ENCODE measurements at places on chromosomes 16 and 17. TPM values are rescaled to one million over a fixed set of nuclear protein-coding genes. Genes with fewer than 3 reads are reported as not detected.

DNA sequence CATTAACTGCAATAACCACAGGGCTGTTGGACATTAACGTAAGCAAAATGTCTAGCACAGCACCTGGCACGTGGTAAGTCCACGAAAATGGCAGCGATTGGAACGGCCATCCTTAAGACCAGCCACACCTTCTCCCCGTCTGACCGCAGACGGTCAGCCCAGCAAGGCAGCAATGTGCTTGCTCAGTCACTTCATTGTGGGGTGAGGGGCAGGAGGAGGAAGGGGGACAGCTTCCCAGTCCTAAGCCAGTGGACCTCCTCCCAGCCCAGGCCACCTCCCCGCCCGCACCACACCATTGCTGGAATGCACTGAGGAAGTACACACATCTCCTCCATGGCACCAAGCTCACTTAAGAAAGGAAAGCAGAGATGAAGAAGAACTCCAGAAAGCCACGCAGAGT is 8.6 kb upstream of the MYLK3 start:
- H3K27ac ChIP-seq: no peak overlapping the region
- H3K4me1 ChIP-seq: peaks cover 9% of the 10 kb centered on the region
- H3K27me3 ChIP-seq: no peaks in the 10 kb centered on the region
- H3K4me3 ChIP-seq: no peak overlapping the region
- DNase-seq: no peak
- no peaks in the 10 kb centered on the region for H3K36me3 ChIP-seq

GRCh38 chr17:61425682-61426481 is 26.2 kb downstream of the TBX2 start:
- H3K27me3 ChIP-seq: peaks cover 14% of the 10 kb centered on the region
- H3K4me3 ChIP-seq: no peak overlapping the region

- H3K36me3 ChIP-seq: peaks cover 20% of the 10 kb centered on the region
- H3K27me3 ChIP-seq: no peaks in the 10 kb centered on the region
- DNase-seq: peak; percentile 92
Observed at GRCh38 chr16:21158208-21159110, at the start of gene LDAF1. Gene LDAF1 (plus strand): TSS chr16:21158674. CDS start chr16:21161183, 2,509 bp downstream.

- no peaks in the 10 kb centered on the region for H3K4me1 ChIP-seq
- DNase-seq: no peak
- H3K27me3 ChIP-seq: no peaks in the 10 kb centered on the region
- H3K27ac ChIP-seq: no peak overlapping the region
Observed at GRCh38 chr16:87447323-87447722, 45.5 kb downstream of the ZCCHC14 start.

- peaks cover 28% of the 10 kb centered on the region for H3K4me1 ChIP-seq
- DNase-seq: peak; percentile 7
- peak overlapping the region; percentile 99 for H3K4me3 ChIP-seq
- H3K27ac ChIP-seq: peak overlapping the region; percentile 87
- H3K27me3 ChIP-seq: no peaks in the 10 kb centered on the region
Observed at GRCh38 chr17:30823421-30823820, 1.1 kb downstream of the CRLF3 start.

GRCh38 chr17:66240630-66241029 is 11.4 kb upstream of the APOH start:
- H3K4me3 ChIP-seq: no peak overlapping the region
- no peaks in the 10 kb centered on the region for H3K36me3 ChIP-seq
- no peak overlapping the region for H3K27ac ChIP-seq
- no peaks in the 10 kb centered on the region for H3K4me1 ChIP-seq
- H3K27me3 ChIP-seq: peaks cover 13% of the 10 kb centered on the region

- peaks cover 11% of the 10 kb centered on the region for H3K4me1 ChIP-seq
- no peaks in the 10 kb centered on the region for H3K36me3 ChIP-seq
- H3K27me3 ChIP-seq: no peaks in the 10 kb centered on the region
- no peak for DNase-seq
- H3K4me3 ChIP-seq: no peak overlapping the region
Observed at GRCh38 chr16:20307240-20307671, 20.1 kb downstream of the GP2 start.

DNA sequence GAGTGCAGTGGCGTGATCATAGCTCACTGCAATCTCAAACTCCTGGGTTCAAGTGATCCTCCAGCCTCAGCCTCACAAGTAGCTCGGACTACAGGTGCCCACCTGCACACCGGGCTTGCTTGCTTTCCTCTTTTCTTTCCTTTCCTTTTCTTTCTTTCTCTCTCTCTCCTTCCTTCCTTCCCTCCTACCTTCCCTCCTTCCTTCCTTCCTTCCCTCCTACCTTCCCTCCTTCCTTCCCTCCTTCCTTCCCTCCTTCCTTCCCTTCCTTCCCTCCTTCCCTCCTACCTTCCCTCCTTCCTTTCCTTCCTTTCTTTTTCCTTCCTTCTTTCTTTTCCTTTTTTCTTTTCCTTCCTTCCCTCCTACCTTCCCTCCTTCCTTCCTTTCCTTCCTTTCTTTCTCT is 225.5 kb downstream of the MRTFB start:
- DNase-seq: no peak
- no peaks in the 10 kb centered on the region for H3K4me1 ChIP-seq
- H3K36me3 ChIP-seq: no peaks in the 10 kb centered on the region
- H3K27ac ChIP-seq: no peak overlapping the region
- H3K4me3 ChIP-seq: no peak overlapping the region

DNA sequence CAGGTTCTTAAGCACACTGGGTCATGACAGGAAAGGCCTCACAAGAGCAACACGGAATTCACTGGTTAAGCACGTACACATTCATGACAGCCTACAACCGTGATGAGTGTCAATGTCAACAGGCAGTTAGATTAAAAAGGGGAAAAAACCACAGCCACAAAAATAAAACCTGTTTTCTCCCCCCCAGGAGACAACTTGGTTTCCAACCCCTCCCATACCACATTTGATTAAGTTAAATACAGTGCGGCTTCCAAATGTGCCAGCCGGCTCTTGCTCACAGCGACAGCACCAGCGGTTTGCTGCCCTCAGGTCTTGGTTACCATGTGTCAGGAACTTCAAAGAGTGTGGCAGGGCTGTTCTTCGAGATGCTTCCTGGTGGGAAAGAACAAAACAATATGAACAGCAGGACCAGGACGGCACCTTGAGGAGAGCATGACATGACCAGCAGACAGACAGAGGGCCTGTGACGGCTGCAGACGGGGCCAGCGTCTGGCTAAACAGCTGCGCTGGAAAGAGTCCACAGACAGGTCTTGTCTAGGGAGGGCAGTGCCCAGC is 193.6 kb downstream of the PARN start:
- H3K4me3 ChIP-seq: no peak overlapping the region
- H3K36me3 ChIP-seq: 0 out of 3 replicates have a peak, but pooled peaks cover 3% of the 10 kb centered on the region
- H3K27me3 ChIP-seq: no peaks in the 10 kb centered on the region
- no peaks in the 10 kb centered on the region for H3K4me1 ChIP-seq
- no peak for DNase-seq

GRCh38 chr16:3553138-3553923 is 23.9 kb downstream of the NLRC3 start:
- H3K27ac ChIP-seq: no peak overlapping the region
- H3K4me1 ChIP-seq: no peaks in the 10 kb centered on the region
- no peaks in the 10 kb centered on the region for H3K36me3 ChIP-seq
- peaks cover 29% of the 10 kb centered on the region for H3K27me3 ChIP-seq
- DNase-seq: no peak
- no peak overlapping the region for H3K4me3 ChIP-seq

DNA sequence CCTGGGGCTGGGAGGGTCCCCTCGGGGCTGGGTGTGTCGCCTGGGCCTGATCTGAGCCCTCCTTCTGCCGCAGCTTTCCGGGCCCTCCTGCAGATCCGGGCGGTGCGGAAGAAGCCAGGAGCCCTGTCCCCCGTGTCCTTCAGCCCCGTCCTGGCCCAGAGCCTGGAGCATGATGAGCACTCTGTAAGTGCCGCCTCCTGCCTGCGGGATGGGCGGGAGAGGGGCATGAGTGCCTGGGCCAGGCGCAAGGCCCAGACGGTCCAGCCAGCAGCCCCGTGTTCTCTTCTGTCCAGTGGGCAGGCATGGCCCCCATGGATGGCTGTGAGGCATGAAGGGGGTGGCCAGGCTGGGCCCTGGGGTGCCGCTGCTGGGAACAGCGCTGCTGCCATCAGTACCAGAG is 16.0 kb upstream of the NUDT16L1 start:
- peaks cover 61% of the 10 kb centered on the region for H3K4me1 ChIP-seq
- no peak overlapping the region for H3K4me3 ChIP-seq
- H3K27me3 ChIP-seq: no peaks in the 10 kb centered on the region
- peaks cover 34% of the 10 kb centered on the region for H3K36me3 ChIP-seq
- no peak for DNase-seq

DNA sequence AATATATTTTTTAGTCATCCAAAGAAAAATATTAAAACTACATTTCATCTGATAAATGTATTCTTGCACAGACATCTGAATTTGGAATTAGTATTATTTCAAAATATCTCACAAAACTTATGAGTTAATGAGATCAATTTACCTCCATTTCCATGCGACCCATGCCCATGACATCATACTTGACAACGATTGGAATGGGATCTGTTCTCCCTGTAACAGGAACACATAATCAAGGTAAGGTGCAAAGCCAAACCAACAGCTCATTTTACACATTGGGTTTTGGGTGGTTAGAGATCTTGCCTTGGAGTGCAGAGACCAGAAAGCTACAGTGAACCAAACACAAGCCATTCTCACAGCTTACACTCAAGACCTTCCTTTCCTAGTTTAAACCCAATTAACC is 46.9 kb upstream of the ITGA2B start:
- H3K36me3 ChIP-seq: peaks cover 40% of the 10 kb centered on the region
- H3K4me3 ChIP-seq: no peak overlapping the region
- no peak for DNase-seq

DNA sequence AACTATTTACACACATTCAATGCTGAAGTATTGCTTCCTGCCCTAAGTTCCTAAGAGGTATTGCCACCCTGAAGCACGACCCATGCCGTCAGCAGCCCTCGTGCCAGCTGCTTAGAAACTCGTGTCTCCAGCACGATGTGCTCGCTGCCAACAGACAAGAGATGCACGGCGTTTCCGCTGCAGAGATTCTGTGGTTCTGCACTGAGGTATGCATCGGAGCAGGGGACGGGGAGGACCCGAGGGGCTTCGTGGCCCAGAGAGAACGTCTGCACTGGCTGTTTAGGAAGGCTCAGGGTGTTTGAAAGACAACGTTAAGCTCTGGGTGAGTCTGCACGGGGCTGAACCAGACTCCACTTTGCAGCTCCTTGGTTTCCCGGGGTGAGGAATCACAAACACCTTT is 82.7 kb upstream of the CREBBP start:
- no peaks in the 10 kb centered on the region for H3K36me3 ChIP-seq
- H3K4me1 ChIP-seq: no peaks in the 10 kb centered on the region
- no peak overlapping the region for H3K4me3 ChIP-seq
- H3K27me3 ChIP-seq: peaks cover 40% of the 10 kb centered on the region
- no peak overlapping the region for H3K27ac ChIP-seq

DNA sequence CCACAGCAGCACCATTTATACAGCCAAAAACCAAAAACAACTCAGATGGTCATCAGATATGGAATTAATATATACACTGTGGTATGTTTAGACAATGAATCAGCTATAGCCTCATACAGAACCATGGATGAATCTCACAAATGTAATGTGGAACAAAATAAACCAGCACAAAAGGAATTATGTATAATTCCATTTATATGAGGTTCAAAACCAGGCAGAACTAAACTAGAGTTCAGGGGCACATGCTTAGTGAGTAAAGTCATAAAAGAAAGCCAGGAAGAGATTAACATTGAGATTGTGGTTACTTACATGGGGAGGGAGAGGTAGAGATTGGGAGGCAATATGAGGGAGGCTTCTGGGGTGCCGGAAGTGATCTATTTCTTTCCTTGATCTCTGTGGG is 231.1 kb downstream of the COPRS start:
- DNase-seq: no peak
- no peaks in the 10 kb centered on the region for H3K27me3 ChIP-seq
- no peak overlapping the region for H3K27ac ChIP-seq
- no peaks in the 10 kb centered on the region for H3K36me3 ChIP-seq

GRCh38 chr16:83258366-83258928 is 549.3 kb upstream of the HSBP1 start:
- H3K27ac ChIP-seq: no peak overlapping the region
- no peak for DNase-seq
- H3K36me3 ChIP-seq: no peaks in the 10 kb centered on the region
- no peaks in the 10 kb centered on the region for H3K4me1 ChIP-seq
- no peak overlapping the region for H3K4me3 ChIP-seq

DNA sequence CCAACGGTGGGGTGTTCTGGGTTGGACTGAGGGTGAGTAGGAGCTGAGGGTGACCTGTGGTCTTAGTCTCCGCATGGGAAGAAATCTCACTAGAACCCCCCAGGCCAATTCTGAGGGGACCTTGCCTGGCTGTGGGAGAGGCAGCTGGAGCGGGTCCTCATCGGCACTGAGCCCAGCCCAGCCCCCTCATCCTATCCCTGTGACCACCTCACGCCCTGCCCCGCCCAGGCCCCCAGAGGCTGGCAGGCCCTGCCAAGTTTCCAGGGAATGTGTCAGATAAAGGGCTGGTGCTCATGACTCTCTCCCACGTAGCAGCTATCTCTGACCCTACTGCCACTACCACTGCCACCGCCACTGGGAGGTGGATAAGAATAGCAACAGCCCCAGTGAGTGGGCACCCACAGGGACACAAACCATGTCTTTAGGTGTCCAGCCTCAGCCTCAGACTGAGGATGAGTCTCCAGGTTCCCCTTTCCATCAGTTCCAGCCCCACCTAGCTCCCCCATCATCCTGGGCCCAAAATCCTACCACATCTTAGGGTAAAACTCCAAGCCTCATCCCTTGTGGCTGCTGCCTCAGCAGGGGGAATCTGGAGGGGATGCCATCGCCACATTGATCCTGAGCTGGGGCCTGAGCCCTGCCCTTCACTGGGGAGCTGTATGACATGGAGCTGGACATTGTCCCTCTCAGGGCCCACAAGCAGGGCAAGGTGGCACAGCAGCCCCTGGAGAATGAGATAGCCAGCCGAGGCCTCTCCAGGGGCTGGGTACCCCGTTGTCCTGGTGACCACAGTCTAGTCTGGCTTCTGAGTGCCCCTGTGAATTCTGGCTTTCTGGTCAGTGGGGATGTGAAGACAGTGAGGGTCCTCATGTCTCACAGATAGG is 14.9 kb downstream of the CDH16 start:
- H3K4me1 ChIP-seq: peaks cover 60% of the 10 kb centered on the region
- H3K27ac ChIP-seq: no peak overlapping the region
- no peaks in the 10 kb centered on the region for H3K27me3 ChIP-seq
- DNase-seq: no peak

RAB37 gene
- not detected for total RNA-seq

SLC2A4 gene
- total RNA-seq: 3.4 TPM

TMEM106A gene
- 0.40 TPM for total RNA-seq

NPIPB8 gene
- not detected for total RNA-seq

AATK gene
- 0.51 TPM for total RNA-seq

Data from K562 (cell line).